ENCODE measurements at places on chromosomes 16 and 17.

- DNase-seq: no peak
These were observed 224.7 kb downstream of the ENGASE start for GRCh38 chr17:79299349-79299748.

DNA sequence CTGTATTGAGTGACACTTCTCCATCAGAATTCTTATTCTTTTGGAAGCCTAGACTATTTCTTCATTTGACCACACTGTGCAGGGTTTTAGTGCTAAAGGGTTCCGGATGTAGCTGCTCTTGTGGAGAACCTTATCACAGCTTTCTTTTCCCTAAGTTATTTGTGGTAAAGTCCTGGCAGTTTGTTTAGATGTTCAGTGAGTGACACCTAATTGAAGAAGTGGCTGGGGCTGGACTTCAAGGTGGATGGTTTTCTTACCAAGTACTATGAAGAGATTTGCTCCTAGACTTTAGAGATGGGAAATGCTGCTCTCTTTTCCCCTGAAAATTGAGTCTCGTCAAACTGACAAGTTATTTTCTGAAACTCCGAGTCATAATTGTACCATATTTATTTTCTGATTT lies 144.0 kb upstream of the TBX2 start:
- no peak for DNase-seq

DNA sequence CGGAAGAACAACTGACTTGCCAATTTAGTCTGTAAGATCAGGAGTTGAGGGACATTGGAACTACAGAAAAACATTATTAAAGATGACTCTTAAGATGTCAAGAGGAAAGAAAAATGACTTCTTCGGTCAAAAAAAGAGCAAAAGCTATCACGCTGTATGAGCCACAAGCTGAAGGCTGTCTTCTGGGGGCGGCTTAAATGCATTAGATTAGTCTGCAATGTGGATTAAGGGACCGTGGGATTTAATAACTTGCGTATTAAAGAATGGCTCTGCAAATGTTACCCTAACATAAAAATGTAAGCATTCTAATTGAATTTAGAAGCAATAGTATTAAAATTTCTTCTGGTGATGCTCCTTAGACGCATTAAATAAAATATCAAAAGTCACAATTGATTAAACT lies 108.6 kb downstream of the PITPNC1 start:
- DNase-seq: no peak

DNA sequence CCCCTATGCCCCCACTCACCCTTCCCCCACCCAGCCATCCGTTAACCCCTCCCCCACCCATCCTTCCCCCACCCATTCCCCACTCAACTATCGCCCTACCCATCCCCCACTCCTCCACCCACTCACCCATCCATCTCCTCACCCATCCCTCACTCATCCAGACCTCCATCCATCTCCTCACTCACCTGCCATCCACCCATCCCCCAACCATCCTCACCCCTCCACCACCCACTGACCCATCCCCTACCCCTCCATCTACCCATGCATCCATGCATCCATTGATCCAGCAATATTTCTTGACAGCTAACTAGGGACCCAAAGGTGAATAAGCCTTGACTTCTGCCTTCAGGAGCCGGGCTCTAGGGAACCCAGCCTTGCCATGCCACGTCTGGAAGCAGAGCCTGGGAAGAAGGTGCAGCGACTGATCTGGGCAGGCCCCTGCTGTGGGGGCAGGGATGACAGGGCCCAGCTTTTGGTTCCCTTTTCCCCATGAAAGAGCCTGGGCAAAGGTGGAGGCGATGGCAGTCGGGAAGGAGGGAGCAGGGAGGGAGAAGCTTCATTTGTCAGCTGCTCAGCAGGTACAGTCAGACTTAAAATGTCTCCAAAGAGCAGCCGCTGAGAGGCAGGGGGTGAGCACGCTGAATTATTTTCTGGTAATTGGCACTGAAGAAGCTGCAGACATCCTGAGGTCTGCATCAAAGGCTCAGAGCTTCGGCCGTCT lies 23.1 kb upstream of the DOC2B start:
- DNase-seq: no peak

GRCh38 chr17:38421871-38422827 lies 6.1 kb upstream of the ARHGAP23 start:
- no peak for DNase-seq

GRCh38 chr16:85192238-85193114 lies 80.2 kb upstream of the CIBAR2 start:
- DNase-seq: no peak

DNA sequence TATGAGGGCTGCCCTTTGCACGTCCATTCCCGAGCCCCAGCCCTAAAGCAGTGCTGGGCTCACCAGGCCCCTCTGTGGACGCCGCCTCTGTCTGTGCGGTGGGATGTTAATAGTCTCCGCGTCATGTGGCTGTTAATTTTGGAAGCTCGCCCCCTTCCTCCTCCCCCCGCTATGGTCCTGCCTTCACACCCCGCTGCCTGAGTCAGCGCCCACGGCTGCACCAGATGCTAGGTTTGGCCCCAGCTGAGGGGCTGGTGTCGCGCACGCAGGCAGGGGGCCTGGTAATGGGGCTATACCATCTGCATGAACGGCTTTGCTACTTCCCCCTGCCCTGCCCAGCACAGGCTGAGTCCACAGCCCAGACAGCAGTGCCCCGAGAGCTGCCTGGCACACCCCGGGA lies 4.1 kb upstream of the SSTR5 start:
- DNase-seq: no peak

GRCh38 chr17:17032131-17032692 lies 10.0 kb upstream of the MPRIP start:
- DNase-seq: no peak

DNA sequence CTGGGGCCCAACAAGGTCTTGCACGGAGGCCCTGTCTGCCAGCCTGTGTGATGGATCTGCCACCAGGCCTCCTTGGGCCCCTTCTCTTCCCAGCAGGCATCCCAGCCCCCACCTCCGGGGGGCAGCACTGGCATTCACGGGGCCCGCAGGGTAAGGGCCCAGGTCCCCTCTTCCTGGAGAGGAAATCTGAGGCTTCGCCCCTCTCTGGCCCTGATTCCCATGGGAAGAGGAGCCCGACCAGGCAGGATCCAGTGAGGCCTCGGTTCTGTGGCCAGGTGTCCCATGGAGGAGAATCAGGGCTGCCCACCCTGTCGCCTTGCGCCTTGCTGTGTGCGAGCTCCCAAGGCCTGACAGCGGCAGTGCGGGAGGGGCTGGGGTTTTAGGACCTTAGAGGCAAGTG lies 48.4 kb downstream of the PDPK1 start:
- no peak for DNase-seq

GRCh38 chr17:81968396-81968745 lies 7.4 kb upstream of the NOTUM start:
- DNase-seq: no peak

DNA sequence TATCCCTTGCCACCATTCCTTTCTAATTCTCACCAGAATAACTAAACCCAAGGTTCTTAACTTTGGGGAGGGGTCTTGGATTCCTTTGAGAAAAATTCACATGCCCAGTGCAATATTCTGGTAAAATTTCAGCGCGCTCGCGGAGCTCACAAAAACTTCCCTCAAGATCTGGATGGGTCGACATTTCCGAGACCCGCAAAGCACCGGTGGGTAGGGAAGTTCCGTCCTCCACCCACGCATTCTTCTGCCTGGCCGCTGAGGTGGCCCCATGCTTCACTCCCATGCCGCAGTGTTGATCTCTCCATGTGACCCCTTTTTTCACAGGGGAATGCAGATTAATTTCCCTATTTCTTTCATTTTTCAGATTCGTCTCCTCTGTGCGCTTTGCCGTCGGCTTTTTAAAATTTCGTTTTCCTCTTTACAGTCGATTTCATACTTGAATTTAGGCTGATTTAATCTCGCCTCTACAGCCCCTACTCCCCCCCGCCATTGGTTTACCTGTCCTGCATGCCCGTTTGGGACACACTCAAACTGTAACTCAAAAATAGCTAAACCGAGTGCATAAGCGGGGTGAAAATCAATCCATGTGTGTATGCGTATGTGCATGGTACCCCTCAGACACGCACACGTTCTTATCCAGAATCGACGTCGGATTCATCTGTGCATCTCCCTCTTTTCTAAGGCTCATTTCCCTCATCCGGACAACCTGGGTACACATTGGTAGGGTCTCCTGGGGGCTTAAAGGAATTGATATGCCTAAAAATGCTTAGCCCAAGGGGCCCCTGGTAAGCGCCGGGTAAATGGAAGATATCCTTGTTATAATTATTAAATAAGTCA lies 1.4 kb upstream of the SP6 start:
- DNase-seq: no peak

GRCh38 chr17:69597898-69598692 lies 183.6 kb downstream of the MAP2K6 start:
- DNase-seq: no peak

- no peak for DNase-seq
These were observed at the start of gene RAB37 for GRCh38 chr17:74736513-74737298. RAB37 (plus strand) TSS chr17:74737256; CDS start chr17:74737273, 17 bp downstream.

- no peak for DNase-seq
These were observed 3.2 kb downstream of the PAM16 start for GRCh38 chr16:4347765-4348509.

GRCh38 chr16:26569793-26570192 lies 496.9 kb upstream of the C16orf82 start:
- no peak for DNase-seq

- peak; percentile 64 for DNase-seq
These were observed 36.7 kb downstream of the STAT5A start for GRCh38 chr17:42325026-42325425.

GRCh38 chr17:79216826-79217225 lies 142.2 kb downstream of the ENGASE start:
- no peak for DNase-seq

- DNase-seq: no peak
These were observed 7.7 kb upstream of the SLFN12L start for GRCh38 chr17:35545150-35545549.

DNA sequence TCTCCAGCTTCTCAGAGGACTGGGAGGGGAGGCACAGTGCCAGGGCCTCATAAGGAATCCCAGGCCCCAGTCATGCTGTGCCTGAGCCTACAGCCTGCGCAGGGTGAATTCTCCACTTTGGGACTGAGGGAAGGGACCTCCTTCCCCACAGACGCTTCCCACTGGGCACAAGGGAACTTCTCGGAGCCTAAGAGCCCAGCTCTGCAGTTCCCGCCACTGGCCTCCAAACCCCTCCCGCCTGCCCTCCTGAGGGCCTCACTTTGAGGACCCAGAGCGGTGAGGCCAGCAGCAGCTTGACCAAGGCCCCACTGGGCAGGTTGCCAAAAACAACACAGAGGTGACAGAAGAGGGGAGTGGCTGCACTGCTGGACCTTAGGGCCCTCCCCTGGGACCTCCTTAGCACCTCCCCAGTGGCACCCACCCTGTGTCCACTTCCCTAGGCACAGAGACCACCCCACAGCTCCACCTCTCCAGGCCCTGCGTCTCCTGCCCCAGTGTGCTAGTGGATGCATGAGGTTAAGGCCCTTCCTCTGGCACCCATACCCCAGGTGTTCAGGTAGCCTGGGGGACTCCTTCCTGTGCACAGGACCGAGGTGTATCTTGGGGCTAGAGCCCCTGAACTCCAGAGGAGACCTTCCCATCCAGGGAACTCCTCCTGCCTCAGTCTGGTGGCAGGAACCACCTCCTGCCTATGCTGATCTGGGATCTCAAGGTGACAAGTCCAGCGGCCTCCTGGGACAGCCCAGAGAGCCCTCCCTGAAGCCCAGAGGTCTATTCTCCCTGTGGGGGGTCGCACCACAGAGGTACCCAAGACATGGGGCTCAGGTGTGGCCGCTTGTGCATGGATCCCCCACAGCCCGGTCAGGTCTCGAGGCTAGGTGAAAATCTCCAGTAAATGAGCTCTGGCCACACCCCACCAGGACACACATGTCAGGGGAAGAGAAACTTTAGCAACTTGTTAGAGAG lies 3.4 kb downstream of the CASKIN2 start:
- DNase-seq: no peak

DNA sequence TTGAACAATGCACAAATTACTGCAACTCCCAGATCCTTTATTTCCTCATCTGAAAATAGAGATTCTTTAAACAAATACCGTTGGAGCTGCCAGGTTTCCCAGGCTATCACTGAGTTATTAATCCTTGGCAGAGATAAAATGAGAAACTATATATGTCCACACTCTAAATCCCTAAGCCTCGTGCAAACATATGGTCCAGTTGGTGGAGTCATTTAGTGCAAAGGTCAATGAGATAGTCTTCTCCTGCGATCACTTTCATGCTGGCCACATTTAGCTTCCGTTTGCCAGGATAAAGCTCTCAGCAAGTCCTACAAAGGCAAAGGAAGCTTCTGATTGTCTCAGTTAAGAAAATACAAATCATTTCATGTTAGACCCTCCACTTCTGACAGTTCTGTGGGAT lies 11.0 kb downstream of the GRIN2A start:
- no peak for DNase-seq

DNA sequence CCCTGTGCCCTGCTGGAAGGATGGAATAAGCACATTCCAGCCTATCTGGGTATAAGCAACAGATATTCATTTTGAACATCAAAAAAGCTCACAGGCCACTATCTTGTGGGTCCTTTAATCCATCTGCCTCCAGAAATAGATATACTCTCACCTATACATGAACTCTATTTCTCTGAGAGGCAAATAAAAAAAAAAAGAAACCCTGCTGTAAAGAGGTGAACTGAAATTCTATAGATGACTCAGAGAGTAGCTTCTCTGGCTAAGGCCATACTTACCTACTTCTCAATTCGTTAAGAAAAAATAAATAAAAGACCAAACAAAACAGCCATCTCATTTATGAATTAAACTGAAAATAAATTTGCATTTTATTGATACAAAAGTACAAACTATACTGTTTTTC lies 86.3 kb downstream of the DYNLRB2 start:
- no peak for DNase-seq

All from epithelial cell of proximal tubule (primary cell).